ENCODE measurements at places on chromosomes 1 and 21.

GRCh38 chr1:93729502-93729901, 47.9 kb upstream of the BCAR3 start:
- DNase-seq, result no peak

- DNase-seq, result no peak
These were observed 34.3 kb upstream of the RAP1GAP start for GRCh38 chr1:21703318-21703963.

DNA sequence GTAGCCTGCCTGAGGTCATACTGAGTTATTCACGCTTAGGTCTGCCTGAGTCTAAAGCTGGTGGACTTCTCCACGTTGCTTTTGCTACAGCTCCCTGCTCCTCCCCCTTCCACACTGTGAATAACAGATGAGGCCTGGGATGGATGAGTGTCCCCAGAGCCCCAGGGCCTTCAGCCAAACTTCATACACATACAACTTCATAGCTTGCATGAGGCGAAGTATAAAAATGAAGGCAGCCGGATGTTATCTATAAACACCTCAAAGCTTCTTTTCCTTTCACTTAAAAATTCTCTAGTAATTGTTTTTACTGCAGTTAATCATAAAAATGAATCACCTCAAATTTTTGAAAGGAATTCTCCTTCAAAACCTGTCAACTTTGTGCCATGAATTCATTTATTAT, 70.2 kb downstream of the DAB1 start:
- no peak for DNase-seq

- DNase-seq, result no peak
These were observed 3.3 kb upstream of the ATP6V1G3 start for GRCh38 chr1:198543670-198544260.

- DNase-seq, result no peak
These were observed 51.7 kb downstream of the RASAL2 start for GRCh38 chr1:178145605-178146004.

GRCh38 chr1:246659594-246660140, 64.5 kb upstream of the SCCPDH start:
- no peak for DNase-seq

GRCh38 chr1:183331091-183331742, 87.0 kb downstream of the NMNAT2 start:
- DNase-seq, result no peak

DNA sequence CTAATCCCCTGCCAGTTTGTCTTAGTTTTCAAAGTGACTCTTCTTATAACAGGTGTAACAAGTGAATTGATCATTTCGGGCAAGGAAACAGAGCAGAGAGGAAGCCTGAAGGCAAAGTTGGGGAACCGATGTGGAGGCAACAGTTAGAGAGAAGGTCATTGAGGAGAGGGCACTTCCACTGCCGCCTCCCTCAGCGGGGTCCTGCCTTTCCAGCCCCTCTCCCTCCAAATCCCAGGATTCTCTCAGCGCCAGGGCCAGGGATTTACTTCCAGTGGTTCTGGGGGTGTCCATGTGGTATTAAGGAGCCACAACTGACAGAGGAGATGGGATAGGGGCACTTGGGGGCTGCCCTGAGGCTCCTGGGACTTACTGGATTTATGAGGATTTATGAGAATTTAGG, 39.7 kb upstream of the PDE9A start:
- no peak for DNase-seq

GRCh38 chr1:203031467-203031866, 5.2 kb downstream of the PPFIA4 start:
- DNase-seq, result no peak

- DNase-seq, result no peak
These were observed 99.0 kb downstream of the KCNN3 start for GRCh38 chr1:154770897-154771594.

DNA sequence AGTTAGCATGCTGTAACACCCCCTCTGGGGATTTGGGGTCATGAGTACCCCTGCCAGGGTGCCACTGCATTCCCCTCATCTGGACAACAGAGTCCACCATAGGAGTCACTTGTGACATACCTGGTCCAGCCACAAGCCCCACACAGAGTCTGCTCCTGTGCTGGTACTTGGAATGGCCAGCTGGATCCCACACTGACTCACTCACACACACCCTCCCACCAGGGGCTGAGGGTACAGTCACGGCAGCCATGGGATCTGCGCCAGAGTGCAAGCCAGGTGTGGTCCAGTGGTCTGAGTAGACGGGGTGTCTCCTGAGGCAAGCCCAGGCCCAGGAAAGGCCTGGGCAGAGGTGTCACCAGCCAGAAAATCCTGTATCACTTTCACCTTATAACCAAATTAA, 67.7 kb downstream of the MRPL39 start:
- no peak for DNase-seq

GRCh38 chr1:156204686-156205085, 8.1 kb upstream of the PMF1 start:
- no peak for DNase-seq

GRCh38 chr1:29986986-29987385, 736.4 kb downstream of the MATN1 start:
- DNase-seq, result no peak

DNA sequence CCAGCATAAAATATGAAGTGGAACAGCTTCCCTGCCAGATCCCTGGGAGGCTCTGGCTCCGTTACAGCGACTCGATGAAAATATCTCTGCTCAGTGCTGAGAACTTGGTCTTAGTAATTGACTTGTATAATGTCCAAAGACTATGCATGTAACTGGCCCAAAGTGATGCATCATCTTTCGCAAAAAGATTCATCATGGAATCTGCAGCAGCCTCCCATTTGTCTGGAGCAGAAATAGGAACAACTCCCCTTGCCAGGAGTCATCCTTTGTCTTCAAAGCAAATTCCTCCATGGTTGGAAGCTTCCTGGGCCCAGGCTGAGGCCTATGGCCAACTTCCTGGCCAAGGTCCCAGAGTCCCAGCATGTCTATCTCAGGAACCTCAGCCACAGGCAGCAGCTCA, 16.9 kb upstream of the SLC6A17 start:
- no peak for DNase-seq

DNA sequence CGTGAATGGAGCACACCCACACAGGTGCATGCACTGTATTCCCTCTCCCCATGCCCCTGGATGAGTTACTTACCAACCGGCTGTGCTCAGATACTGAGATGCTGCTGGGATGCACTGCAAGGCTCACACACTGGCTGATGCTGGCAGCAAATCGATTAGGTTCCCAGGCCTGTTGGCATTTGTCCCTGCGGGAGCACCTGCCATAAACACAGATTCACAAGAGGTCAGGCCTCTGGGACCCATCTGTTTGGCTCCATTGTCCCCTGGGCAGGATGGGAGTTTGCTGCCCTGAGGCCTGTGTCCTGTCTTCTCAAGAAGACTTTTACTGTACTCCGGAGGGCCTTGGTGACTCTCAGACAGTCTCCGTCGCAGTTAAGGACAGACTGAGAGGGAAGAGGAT, 145.4 kb downstream of the PLXNA2 start:
- no peak for DNase-seq
